ENCODE measurements at places on chromosomes 11 and 22.
A peak's percentile ranks its signal among the peaks of the same experiment; 100 is the strongest.

- DNase-seq, result no peak
These were observed 18.4 kb upstream of the FTH1 start for GRCh38 chr11:61985869-61986268.

DNA sequence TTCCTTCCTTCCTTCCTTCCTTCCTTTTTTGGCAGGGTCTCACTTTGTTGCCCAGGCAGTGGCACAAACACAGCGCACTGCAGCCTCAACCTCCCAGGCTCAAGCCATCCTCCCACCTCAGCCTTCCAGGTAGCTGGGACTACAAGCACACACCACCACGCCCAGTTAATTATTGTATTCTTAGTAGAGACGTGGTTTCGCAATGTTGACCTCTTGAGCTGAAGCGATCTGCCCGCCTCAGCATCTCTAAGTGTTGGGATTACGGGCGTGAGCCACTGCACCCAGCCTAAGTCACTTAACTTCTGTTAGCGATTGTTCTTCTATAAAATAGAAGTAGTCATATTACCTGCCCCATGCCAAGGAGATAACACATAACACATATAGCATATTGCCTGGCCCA, 2.8 kb upstream of the SYTL2 start:
- no peak for DNase-seq

- DNase-seq, result peak; percentile 17
These were observed 180.2 kb downstream of the CHST1 start for GRCh38 chr11:45485070-45485707.

DNA sequence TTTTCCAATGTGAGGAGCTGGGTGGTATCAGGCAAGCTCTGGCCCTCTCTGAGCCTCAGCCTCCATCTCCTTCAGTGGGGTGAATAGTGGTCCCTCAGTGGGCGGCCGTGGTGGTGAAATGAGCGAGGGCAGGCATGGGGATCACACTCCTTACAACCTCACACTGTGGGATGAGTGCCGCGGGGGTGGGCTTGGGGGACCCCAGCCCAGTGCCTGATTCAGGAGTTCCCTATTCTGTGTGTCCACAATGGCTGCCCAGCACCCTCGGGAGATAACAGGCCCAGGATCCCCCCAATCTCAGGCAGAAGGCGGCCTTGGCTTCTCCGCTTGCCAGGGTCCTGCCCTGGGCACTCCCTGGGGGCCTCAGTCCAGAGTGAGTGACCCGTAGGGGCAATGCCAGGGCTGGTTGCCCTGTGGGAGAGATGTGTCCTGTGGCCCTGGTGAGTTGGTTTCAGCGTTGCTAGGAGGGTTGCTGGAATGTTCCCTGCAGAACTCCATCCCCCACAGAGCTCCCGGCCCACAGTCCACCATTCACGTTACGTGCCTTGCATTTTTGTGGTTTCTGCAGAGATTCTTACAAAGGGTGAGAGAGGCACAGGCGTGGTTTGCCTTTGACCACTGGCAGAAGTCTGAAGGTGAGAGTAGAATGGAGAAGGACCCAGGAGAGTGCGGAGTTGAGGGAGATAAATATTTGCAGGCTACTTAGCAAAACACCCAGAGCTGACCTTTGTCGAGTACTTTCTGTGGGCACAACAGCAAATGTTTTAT, 2.9 kb downstream of the ALDH3B1 start:
- DNase-seq, result no peak

DNA sequence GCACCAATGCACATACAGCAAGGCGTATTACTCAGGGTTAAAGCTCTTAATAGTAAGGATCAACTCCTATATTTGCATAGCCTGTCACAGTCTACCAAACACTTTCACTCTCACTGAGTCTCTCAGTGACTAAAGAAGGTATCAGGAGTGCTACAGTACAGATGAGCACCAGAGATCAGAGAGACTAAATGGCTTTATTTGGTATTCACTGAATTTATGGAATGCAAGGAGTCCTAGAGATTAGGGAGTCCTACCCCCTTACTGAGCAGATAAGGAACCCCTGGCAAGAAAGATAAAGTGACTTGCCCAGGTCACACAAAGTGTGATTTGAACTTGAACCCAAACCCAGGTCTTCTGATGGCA, 396.4 kb upstream of the CCDC90B start:
- no peak for DNase-seq

DNA sequence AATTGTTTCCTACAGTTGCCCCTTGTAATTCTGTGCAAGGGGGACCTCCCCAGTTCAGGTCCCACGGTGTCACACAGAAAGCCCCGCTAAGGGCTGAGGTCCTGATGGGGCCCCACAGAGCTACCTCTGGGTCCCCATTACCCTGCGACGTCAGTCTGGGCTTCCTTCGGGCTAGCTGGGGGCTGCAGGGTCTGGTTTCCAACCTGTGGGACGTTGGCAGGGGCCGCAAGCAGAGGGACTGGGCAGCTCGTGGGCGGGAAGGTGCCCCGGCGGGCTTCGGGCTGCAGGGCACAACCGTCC, 698 bp downstream of the SLC37A4 start:
- no peak for DNase-seq

DNA sequence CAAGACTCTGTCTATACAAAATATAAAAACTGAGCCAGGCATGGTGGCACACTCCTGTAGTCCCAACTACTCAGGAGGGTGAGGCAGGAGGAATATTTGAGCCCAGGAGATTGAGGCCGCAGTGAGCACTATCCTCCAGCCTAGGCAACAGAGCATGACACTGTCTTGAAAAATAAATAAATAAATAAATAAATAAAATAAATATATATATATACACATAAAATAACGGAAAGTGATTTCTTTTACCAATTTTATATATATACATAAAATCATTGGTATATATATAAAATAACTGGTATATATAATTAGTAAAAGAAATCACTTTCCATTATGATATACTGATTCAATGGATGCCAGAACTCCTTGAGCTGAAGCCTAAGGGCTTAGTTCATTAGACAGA, 91.8 kb downstream of the MRTFA start:
- DNase-seq, result no peak

GRCh38 chr11:72222907-72223614, 1.5 kb upstream of the INPPL1 start:
- peak; percentile 88 for DNase-seq

- DNase-seq, result no peak
These were observed 39.0 kb downstream of the APOL5 start for GRCh38 chr22:35756722-35757121.

- DNase-seq, result no peak
These were observed 97.3 kb downstream of the PDHX start for GRCh38 chr11:35013514-35014233.

DNA sequence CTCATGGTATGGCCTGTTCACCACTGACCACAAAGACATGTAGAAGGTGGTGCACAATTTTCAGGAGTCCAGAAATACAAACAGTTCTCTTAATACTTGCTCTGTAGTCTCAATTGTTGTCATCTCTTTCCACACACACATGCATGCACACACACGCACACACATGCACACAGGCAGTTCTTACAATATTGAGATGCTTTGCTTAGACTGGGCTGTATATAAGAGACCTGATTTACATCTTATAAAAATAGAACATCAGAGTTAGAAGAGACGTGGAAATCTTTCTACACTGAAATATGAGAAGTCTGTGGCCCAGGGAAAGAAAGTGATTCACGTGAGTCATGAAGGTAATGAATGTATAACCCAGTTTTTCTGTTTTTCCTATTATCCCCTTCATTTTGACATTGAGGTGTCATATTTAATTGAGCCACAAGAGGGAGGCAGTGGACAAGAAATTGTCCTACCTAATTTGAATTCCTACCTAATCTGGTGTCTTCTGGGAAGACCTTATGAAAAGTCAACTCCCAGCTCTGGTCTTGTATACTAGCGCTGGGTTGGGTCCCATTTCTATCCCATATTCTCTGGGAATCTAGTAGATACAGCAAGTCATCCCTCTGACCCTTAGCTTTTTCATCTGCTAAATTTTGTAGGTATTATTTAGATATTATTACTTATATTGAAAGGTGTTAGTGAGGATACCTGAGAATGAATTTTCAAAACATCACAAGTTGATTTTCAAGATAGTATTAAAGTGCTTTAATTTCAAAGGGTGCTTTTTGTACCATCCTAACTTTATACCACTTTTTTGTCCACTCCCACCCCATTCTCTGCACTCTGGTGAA, 14.9 kb upstream of the MS4A4A start:
- peak; percentile 25 for DNase-seq

DNA sequence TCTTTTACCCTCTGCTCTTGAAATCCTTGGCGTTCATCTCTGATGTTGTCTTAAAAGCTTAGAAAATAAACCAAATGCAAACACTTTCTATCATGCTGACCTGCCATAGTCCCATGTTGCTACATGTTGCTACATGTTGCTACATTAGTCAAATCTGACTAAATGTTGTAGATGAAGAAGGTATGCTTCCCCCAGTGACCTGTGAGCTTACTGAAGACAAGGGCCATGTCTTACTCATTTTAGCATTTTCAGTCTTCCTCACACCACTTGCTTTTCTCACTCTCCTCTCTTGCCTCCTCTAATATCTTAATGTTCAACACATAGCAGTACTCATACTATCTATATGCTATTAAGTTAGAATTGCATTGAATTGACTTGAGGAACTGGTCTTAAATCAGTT, 346.4 kb upstream of the MTNR1B start:
- no peak for DNase-seq

DNA sequence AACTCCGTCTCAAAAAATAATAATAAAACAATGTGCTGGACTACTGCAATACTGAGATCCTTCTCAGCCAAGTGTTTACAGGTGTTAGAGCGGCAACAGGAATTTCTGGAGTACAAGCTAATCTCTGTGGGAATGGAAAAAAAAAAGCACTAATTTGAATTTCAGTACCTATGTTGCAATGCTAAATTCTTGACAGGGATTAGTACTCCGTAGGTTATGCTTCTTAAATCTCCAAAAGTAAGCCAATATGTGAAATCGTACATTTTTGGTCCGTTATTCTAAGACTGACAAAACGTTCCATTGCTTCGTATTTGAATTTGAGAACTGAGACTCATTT, 1.1 kb downstream of the ATL3 start:
- DNase-seq, result no peak

- no peak for DNase-seq
These were observed 579.7 kb upstream of the CCDC90B start for GRCh38 chr11:83865636-83866461.

DNA sequence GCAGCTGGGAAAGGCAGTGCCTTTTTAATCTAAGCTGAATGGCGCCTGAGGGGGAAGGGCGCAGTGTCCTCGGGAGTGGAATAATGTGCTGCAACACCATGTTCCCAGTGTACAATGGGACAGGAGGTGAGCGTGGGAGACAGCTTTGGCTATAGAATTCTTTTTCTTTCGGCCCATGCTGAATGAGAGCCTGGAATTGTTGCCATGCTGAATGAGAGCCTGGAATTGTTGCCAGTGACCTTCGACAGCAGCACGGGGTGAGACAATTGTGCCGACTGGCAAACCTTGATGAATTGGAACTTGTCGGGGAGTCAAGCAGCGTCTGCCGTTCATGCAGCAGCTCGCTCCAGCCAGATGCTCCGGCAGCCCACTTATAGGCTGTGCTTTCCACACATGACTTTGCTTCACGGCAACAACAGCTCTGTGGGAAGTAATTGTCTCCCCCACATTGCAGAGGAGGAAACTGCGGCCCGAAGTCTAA, 141.4 kb upstream of the E2F8 start:
- DNase-seq, result peak; percentile 64

DNA sequence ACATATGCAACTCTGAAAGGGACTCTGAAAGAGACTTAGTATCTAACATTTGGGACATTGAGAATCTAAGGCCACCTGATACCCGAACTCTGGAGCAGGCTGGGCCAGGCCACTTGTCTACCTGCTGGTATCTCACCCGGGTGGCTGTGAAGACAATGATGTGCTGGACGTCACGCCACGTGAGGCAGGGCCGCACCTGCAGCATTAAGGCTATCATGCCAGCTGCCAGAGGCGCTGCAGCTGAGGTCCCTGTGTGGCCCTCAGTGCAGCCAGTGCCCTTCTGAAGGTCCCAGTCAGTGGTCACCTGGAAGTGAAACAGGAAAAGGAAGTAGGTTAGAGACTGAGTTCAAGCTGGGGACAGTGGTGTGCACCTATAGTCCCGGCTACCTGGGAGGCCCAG, 12.4 kb downstream of the PCSK7 start:
- DNase-seq, result no peak

DNA sequence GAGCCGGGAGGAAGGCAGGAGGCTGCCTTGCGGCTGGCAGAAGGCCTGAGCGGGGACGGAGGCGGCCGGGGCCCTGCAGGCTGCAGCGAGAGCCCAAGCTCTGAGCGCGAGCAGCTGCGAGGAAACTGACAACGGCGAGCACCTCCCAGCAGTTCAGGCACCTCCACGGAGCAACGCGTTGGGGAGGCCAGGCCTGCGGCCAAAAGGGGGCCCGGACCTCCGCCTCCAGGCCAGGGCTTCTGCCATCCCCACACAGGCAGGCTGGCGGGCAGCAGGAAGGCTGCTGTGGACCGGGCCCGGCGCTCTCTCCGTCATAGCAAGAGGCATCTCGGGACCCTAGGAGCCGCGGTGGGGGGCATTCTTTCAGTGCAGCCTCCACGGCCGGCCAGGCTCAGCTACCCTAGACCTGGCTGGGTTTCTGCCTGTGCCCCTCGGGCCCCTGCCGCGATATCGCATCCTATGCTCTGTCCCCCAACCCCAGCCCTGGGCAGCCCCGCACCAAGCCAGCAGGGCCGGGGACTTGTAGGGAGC, 22.9 kb upstream of the SLC22A12 start:
- no peak for DNase-seq

GRCh38 chr11:24295360-24295759, 201.5 kb upstream of the LUZP2 start:
- no peak for DNase-seq

GRCh38 chr22:44489817-44490216, 8.2 kb downstream of the RTL6 start:
- DNase-seq, result no peak

DNA sequence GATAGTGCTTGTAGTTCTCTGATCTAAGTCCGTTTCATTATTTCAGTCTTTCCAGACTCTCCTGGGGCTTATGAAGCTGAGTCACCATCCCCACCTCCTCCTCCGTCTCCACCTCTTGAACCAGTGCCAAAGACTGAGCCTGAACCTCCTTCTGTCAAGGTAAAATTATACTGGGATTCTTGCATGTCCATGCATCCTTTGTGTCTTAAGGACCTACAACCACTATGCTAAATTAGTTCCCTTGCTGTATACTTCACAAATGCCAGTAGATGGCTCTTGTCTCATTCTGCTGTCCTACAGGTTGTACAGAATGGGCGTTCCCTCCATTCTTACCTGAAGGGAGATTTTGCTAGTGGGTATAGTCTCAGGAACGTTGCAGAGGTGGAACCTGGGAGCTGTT, 42.2 kb downstream of the POLD3 start:
- DNase-seq, result peak; percentile 33

DNA sequence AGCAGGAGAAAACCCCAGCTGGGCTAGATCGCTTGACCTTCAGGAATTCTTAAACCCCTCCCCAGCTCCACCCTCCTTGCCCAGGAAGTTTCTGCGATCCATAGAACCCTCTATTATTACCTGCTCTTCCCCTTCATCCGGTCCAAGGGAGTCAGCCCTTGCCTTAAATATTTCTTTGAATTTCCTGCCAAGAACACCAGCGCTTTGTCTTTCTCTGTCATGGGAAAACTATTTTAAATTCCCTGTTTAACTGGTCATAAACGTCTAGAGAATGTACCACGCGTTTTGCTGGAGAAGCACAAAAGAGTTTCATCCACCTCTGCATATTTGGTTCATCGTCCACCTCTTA, 496 bp upstream of the TRAF6 start:
- no peak for DNase-seq
